Dorsolateral prefrontal cortex (tissue), 122 donors: ENCODE measurements at places on chromosomes 11 and 22.

DNA sequence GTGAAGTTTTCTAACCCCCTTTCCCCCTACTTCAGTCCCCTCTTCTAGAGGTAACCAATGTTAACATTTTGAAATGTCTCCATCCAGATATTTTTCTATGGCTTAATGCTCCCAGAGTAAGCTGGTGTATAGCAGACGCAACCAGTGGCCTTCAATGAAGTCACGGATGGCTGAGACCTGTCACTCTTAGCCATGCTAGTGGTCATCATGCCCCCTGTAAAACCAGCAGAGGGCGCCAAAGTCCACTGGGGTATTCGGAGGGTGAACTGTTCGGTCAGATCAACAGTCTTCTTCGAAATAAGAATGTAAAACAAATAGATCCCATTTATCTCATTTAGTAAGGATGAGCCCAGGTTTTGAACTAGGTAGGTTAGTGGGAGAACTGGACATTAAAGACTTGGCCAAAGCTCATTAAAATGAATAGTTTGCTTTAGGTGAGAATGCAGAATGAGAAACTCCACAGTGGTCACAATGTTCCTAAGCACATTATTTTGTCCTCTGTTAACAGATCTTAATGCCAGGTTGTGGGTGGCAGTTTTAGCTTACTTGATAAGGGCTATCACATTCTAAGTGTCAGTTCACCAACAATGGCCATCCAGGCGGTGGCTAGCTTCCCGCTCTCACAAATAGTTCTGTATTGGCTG, 8.6 kb upstream of the MMP8 start:
- DNase-seq: no peak

- no peak for DNase-seq
Observed at GRCh38 chr11:63012430-63012829, 3.2 kb downstream of the SLC22A8 start.

GRCh38 chr11:61880454-61880853, 10.9 kb downstream of the FADS3 start:
- DNase-seq: no peak

GRCh38 chr11:15726221-15726746, 611.6 kb downstream of the INSC start:
- DNase-seq: no peak

DNA sequence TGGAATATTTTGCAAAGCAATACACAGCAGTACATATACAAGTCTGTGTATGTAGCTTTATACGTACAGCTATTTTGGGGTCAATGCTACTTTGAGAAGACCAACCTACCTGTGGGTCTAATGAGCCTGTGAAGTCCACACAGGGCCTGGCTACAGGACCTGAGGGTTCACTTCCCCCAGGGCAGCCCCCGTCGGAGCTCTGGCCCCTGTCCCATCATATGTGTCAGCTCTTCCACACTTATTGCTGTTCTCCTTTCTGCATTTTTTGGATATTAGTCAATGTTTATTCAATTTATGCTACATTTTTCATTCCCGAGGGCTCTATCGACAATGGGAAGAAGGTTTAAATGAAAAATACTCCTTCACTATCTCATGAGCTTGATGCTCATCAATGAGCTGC, 1473.6 kb downstream of the BRD1 start:
- DNase-seq: no peak

GRCh38 chr11:119371778-119372182, 9.7 kb downstream of the USP2 start:
- peak; percentile 43 for DNase-seq

DNA sequence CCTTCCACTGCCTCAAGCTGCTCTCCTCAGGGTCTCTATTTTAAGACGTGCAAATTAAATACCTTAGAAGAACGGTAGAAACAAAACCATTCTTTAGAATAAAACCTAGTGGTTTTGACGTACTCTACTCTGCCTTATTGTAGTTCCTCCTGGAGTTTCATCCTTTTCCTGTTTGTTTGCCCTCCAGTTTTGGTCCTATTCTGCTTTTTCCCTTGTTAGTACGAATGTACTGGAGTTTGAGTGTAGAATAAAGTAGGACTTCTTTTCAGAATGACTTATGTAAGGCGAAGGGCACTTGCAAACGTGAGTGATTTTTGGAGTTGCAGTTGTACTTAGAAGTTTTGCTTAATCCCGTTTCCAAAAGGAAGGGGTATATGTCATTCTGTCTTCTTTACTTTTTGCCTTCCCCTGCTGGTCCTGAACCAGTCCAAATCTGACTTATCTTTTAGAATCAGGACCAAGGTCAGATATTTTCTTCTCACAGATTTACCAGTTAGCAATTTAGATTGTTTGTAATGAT, 1.4 kb downstream of the SIK2 start:
- no peak for DNase-seq

- no peak for DNase-seq
Observed at GRCh38 chr11:46534711-46535110, 59.1 kb downstream of the AMBRA1 start.

DNA sequence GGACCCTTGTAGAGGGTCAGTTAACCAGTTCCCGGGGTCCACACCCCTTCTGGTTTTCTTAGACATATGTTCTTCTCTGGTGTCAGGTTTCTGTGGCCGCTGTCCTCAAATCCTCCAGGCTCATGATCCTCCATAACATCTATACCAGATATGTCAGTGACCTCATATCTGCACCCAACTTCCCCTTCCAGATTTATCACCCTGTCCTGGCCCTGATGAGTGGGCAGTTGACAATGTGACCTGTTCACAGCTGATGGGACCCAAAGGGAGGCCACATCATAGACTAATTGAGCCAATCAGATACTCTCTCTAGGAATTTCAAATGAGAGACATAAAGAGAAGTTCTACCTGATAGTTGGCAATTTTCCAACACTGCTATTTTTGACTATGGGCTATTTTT, 5.1 kb downstream of the DKK3 start:
- no peak for DNase-seq

DNA sequence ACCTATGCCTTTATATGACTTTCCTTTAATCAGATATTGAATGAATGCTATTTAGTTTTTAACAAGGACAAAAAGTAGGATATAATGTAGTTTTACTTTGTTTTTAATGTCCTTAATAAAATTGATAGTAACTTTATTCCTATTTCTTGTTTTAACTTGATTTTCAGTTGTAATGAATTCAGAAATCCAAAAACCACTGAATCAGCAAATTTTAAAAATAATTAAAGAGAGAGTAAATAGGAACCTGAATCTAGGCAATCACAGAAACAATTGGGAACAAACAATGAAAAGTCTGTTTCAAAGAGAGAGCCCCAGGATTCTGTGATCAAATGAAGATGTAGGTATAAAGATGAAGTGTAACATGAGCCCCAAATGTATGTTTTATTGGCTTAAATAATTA, 556.0 kb downstream of the LUZP2 start:
- no peak for DNase-seq

DNA sequence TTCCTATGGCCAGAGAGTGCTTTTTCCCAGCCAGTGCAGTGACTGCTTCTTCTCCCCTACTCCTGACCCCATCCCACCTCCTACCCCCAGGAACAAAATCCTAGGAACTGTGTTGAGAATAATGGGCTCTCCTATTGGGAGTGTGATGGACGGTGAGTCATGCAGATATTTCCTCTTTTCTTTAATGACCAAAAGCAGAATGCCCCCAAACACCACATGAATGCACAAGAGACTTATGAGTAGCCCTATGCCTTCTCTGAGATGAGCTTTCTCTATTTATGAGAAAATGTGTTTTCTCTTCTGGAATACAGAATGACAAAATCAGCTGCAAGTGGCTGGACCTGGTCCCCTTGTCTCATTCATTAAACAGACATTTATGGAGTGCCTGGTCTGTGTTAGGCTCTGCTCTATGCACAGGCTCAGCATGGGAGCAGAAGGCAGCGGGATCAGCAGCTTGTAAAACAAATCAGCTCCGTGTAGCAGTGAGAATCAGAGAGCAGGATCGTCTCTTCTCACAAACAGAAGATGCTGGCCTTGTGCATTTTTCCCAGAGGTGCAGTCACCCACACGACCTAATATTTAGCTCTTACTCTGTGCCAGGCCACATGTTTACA, 47.5 kb upstream of the GALNT18 start:
- no peak for DNase-seq

GRCh38 chr11:131840545-131840944, 470.1 kb downstream of the NTM start:
- no peak for DNase-seq

- no peak for DNase-seq
Observed at GRCh38 chr11:65506290-65506771, 7.5 kb downstream of the MALAT1 start.

DNA sequence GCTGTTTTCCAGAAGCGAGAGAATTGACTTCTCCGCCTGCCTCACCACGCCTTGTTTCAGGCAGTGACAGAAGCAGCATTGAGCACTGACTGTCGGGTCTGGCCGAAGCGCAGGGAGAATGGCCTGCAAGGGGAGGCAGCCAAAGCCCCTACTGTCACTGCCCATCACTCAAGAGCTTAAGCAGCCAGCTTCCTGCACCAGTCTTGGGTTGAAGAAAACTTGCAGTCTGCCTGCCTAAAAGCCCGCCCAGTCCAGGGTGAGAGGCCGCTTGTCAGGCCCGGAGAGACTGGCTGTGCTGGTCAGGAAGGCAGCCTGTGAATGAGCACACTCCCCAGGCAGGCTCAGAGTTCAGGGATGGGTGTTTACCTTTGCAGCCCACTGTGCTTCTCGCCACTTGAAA, 108.3 kb downstream of the PKNOX2 start:
- no peak for DNase-seq

- no peak for DNase-seq
Observed at GRCh38 chr11:86869531-86869930, 69.2 kb downstream of the PRSS23 start.

- DNase-seq: no peak
Observed at GRCh38 chr11:134086376-134086775, 17.5 kb downstream of the JAM3 start.
